ENCODE measurements at places on chromosomes 7 and 10.

DNA sequence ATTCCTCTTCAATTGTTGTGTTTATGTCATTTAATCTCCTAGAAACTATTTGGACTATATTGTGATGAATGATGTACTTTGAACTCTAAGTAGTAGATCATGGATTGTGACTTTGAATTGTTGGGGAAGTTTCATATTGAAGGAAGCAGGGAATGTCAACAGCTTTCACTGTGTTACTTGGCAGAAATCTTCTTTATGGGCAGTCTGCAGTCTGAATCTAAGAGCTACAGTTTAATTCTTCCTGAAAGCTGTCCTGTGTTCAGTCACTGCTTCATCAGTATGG is 91.6 kb downstream of the PPP1R9A start:
- no peak for DNase-seq

GRCh38 chr10:74949034-74949832 is 122.8 kb downstream of the KAT6B start:
- no peak for DNase-seq

DNA sequence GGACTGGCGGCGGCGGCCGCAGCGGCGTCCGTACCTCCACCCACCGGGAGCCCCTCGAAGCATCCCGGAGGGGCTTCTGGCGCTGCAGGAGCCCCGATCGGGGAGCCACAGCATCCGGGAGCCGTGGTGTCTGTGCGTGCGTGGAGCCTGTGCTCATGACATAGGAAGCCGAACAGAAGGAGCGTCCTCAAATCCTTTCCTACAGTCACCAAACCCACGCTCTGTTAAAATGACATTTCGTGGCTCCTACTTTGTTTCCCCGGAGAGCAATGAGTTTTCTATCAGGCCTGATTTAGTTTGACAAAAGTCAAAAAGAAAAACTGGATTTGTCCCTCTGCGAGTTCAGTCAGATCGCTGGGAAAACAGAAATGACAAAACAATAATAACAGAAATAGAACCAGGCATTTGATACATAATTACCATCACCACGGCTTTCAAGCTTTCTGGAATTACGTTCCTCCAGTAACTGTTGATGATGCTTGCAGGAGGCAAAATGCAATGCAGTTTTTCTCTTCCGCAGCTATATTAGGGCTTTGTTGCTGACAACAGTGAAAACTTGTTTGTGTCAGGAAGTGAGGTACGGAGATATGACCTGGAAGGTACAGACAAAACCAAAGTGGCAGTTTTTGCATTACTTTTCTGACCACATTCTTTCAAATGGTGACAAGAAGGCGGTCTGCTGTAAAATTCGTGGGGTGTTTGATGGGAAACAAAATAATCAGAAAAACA is 219.3 kb upstream of the MKLN1 start:
- no peak for DNase-seq

DNA sequence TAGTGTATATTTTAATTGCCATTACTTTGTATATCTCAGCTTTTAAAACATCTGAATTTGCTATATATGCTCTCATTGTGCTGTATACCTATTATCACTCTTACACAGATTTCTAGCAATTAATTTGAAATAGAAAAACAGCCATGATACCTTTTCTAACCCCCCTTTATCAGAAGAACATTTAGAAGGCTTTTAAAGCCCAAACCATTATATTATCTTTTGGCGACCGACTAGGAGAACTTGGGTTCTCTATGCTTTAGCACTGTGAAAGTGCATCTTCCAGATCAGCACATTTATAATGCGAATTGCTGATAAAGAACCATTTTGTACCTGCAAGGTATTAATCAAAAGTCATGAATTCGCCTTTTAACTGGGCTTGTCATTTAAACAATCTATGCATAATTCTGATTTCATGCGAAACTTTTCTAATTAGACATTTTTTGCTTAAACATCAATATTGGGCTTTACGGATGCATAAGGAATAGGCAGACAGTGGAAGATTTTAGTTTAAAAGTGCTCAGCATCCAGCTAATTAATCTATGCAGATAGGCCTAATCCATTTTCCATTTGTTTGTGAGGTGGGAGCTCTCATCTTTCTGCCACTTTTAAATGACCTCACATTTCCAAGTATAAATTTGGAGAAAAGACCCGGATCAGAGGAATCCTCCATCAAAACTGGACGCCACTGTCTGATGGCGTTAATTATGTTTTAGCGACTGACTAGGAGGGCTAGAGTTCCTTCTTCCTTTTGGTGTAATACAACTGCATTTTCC is 1.2 kb upstream of the MLLT10 start:
- DNase-seq, result no peak

DNA sequence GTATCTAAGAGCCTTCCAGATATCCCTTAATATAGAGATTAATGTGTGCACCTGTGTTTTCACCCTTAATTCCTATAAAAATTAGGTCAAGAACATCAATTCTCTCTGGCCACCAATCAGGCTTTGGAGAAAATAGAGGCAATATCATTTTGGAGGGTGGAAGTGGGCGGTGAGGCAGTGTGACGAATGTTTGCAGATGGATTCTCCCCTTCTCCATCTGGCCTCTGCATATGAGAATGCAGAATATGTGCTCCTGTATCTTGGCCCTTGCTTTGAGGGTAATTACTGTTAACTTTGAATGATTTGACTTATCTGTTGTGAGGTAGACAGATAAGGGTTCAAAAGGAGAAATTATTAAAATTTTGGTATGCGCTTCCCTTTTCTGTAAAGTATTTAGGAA is 304.0 kb upstream of the NPSR1 start:
- DNase-seq, result no peak

- DNase-seq, result no peak
These were observed 85.3 kb downstream of the VOPP1 start for GRCh38 chr7:55486991-55487390.

- DNase-seq, result no peak
These were observed 5.2 kb upstream of the CUBN start for GRCh38 chr10:17134737-17135260.

DNA sequence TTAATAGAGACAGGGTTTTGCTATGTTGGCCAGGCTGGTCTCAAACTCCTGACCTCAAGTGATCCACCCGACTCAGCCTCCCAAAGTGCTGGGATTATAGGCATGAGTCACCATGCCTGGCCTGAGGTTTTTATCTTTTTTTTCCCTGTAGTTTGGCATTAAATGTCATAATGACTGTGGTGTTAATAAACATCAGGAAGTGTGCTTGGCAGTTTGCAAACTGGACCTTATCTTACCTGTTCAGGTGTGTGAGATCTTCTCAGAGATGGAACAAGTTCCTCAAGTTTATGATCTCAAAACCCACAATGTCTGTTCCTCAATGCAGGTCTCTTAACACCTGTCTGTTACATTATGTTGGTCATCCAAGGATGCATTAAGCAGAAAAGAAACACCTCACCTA is 80.0 kb downstream of the ARID5B start:
- DNase-seq, result no peak

GRCh38 chr10:88934900-88935672 is 17.5 kb downstream of the ACTA2 start:
- peak; percentile 38 for DNase-seq

DNA sequence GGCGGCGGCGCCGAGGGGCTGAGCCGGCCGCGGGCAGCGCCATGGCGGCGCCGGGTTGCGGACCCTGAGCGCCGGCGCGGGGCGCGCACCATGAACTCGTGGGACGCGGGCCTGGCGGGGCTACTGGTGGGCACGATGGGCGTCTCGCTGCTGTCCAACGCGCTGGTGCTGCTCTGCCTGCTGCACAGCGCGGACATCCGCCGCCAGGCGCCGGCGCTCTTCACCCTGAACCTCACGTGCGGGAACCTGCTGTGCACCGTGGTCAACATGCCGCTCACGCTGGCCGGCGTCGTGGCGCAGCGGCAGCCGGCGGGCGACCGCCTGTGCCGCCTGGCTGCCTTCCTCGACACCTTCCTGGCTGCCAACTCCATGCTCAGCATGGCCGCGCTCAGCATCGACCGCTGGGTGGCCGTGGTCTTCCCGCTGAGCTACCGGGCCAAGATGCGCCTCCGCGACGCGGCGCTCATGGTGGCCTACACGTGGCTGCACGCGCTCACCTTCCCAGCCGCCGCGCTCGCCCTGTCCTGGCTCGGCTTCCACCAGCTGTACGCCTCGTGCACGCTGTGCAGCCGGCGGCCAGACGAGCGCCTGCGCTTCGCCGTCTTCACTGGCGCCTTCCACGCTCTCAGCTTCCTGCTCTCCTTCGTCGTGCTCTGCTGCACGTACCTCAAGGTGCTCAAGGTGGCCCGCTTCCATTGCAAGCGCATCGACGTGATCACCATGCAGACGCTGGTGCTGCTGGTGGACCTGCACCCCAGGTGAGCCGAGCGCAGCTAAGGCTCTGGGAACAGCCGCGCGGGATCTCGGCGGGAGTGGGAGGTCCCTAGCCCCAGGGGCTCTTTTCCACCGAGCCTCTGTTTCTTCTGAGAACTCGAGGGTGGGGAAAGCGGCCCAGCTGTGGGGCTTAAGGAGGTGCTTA is at the start of gene GPR26:
GPR26 (plus strand) TSS at position 38 of the 919 bp plus-strand sequence; CDS start at position 91, 53 bp downstream.
- DNase-seq, result no peak

DNA sequence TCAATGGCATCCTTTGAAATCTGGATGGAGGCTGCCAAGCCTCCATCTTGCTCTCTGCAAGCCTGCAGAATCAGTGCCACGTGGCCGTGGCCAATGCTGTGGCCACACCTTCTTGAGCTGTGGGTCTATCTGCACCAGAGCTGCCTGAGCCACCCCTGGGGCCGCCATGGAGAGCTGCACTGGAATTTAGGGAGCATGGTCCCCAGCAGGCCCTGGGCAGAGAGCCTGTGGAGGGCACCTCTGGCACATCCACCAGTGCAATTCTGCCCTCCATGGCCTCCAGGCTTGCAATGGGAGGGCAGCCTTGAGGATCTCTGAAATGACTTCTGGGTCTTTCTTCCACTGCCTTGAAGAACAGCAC is 55.6 kb upstream of the NKX6-2 start:
- no peak for DNase-seq

GRCh38 chr7:3246127-3246526 is 54.9 kb upstream of the SDK1 start:
- DNase-seq, result peak; percentile 86

Data from NCI-H524 treated with DMSO at 0.1 percent for 48 hours (cell line).